ENCODE measurements at places on chromosomes 4 and X. TPM values are rescaled to one million over a fixed set of nuclear protein-coding genes. Genes with fewer than 3 reads are reported as not detected.

The CFAP299 gene
- not detected for total RNA-seq

- DNase-seq, result no peak
These were observed 115.1 kb downstream of the SOWAHB start for GRCh38 chr4:76782837-76783236.

DNA sequence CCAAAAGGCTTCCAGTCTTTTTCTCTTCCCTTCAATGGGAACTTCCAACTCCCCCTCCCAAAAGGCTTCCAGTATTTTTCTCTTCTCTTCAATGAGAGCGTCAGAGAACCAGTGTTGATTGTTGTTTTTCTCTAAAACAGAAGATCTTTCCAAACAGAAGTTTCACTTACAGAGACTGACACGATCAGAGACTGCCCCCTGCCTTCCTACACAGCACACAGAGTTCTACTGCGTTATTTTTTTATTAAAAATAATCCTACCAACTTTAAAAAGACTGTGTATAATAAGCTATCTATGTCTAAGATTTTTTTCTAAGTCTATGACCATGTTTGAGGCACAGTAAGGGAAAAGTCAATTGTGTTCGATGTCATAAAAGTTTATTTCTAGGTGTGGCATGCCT lies 3.5 kb upstream of the HTR2C start:
- no peak for DNase-seq

DNA sequence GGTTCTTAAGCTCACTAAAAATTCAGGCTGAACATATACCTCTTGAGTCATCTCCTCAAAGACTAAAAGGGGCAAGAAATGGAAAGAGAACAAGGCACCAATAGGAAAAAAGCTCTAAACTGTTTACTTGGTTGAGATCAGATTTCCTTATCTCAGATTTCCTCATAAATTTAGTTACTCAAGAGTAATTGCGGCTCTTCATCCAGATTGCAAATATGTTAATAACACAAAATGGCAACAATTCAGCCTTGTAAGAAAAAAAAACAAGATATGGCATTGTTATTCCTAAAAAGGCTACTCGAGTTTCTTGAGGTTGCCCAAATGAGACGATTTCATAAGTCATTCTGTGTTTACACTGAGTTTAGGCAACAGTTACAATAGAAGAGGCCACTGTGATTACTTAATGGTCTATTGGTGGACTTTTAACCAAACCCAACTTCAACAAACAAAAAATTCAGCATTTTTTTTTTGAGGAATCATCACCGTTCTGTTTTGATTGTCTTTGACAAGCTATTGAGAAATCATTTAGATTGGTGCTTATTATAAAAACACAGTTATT lies 97.9 kb upstream of the PDHA1 start:
- DNase-seq, result no peak

DNA sequence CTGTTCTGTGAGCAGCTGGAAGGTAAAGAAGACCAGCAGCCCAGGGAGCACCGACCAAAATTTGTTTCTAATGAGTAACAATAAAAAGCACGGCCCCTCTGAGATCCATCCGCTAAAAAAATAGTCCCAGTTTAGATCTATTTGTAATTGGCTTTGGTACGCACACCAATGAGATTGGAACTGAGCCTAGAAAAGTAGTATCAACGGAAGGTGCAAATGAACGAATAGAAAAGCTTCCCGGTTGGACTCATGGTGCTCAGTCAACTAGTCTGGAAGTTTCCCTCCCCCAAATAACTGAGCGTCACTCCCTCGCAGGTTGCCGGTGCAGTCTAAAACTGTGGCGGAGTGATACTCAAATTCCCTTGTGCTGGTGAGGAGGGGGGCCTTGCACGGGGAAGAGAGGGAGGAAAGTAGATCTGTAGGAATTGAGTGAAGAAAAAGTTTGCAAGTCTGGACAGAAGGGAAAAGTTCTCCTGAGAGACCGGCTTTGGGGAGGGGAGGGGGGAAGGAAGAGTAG lies at the start of gene COL4A5:
Gene COL4A5, plus strand, starts transcription at position 413 of the 517 bp plus-strand sequence. CDS start 288 bp downstream, outside the sequence.
- peak; percentile 35 for DNase-seq

DNA sequence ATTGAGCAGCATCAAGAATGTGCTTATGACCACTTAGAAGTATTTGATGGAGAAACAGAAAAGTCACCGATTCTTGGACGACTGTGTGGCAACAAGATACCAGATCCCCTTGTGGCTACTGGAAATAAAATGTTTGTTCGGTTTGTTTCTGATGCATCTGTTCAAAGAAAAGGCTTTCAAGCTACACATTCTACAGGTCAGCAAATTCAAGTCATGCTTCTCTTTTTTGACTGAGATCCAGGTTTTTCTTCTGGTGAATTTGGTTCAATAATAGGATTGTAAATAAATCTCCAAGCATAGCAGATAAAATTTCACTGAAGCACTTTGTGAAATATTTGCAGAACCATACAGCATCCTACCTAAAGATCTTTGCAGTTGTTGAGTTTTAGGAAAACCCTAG lies 218.1 kb downstream of the TLL1 start:
- DNase-seq, result no peak

The ADH1A gene
- total RNA-seq, result 0.83 TPM

GRCh38 chrX:23482561-23482960 lies 147.9 kb downstream of the PTCHD1 start:
- no peak for DNase-seq

GRCh38 chrX:133972916-133973315 lies 12.5 kb downstream of the GPC3 start:
- no peak for DNase-seq

The GPR173 gene
- total RNA-seq, result 0.67 TPM

The CLIC2 gene
- total RNA-seq, result 10.7 TPM

The ATP1B4 gene
- total RNA-seq, result not detected

The CFAP47 gene
- total RNA-seq, result not detected

The STARD8 gene
- 10.5 TPM for total RNA-seq

DNA sequence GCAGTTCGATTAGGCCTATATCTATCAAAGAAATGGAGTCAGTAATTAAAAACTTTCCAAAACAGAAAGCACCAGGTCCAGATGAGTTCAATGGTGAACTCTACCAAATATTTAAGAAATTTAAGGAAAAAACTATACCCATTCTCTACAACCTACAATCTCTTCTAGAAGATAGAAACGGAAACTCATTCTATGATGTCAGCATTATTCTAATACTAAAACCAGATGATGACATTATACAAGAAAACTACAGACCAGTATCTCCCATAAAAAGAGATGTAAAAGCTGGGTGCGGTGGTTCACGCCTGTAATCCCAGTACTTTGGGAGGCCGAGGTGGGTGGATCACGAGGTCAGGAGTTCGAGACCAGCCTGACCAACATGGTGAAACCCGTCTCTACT lies 29.5 kb upstream of the BDH2 start:
- no peak for DNase-seq

DNA sequence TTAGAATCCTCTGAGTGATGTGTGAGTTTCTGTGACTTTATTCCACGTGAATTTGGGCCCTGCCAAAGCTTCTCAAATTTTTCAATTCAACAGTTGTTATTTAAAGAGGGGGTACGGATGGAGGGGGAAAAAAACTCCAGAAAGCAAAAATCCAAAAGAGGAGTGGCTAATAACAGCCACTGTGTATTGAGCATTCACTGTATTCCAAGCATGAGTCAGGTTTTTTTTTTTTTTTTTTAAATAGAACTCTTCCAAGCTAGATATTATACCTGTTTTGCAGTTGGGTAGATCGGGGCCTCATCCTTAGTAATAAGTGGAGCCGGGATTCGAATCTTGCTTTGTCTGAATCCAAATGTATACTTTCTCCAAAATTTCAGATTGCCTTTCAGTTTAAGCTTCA lies 6.4 kb upstream of the RHOH start:
- DNase-seq, result no peak

The L1CAM gene
- total RNA-seq, result 5.3 TPM

The NKX6-1 gene
- total RNA-seq, result not detected

GRCh38 chrX:25721564-25721963 lies 416.6 kb upstream of the MAGEB18 start:
- no peak for DNase-seq

- DNase-seq, result no peak
These were observed 187.3 kb downstream of the MAB21L2 start for GRCh38 chr4:150769248-150769647.

DNA sequence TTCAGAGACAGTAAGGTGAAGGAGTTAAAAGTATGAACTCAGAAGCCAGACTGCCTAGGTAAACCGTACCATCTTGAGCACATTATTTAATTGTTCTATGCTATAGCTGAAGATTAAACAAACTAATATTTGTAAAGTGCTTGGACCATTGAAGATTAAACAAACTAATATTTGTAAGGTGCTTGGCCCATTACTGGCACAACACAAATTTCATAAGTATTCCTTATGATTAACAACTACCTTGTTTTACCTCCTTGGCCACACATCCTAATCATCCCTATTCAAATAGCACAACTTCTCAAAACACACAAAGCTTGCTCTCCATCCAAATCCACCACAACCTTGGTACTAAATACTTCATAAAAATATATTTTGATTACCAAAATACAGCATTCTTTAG lies 137.0 kb downstream of the PPP3CA start:
- no peak for DNase-seq

DNA sequence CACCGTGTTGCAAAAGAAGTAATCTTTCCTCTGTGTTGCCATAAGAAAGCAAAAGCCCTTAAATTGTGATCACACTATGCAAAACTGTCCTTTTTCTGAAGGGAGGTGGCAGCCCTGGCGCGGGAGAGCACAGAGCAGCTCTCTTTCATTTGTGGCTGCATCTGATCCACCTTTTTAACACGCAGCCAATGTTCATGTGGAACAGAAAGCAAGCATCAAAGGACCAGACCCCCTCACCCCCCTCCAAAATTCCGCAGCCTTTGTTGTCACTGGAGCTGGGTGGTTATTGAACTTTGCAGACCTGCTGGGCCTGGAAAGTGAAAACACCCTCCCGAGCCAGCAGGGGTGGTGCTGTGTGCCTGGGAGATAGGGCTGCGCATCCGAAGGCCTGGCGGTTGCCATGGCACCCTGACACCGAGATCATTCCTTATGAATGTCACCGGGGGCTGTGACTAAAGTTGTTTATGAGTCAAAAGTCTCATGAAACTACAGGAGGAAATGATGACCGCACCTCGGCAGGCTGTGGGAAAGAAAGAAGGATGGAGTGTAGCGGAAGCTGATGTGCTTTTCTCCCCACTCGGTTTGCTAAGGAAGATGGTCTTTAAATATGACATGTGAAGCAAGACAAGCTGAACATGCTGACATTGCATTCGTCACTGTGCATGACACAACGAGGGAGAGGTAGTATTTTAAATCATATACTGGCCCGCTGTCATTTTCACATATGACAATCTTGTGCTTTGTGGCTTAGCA lies 367.4 kb downstream of the UNC5C start:
- DNase-seq, result no peak

GRCh38 chr4:163091685-163092034 lies 75.0 kb downstream of the NAF1 start:
- DNase-seq, result no peak

DNA sequence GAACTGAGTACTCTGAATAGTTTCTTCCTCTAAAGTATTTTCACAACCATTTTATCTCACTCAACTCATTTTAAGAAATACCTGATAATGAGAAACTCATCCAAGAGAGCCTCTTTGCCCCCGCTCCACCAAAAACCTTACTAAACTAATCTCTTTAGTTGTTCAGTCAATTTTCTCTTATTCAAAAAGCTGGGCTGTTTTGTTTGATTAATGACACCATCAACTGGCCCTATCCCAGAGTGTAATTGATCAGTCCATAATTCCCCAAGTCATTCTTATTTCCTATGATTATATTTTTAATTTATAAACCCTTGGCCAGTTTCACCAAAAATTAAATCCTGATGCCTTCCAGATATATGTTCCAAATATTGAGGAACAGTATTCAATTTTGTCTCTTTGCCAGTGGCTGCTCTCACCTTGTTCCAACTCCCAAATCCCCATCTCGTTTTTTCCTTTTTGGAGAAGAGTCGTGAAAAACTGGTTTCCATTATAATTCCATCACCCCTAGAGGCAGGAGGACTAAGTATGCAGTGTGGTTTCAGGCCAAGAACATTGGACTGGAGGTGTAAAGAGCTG lies 10.4 kb downstream of the LIMCH1 start:
- DNase-seq, result no peak

- no peak for DNase-seq
These were observed 30.4 kb downstream of the TXK start for GRCh38 chr4:48103483-48104139.

DNA sequence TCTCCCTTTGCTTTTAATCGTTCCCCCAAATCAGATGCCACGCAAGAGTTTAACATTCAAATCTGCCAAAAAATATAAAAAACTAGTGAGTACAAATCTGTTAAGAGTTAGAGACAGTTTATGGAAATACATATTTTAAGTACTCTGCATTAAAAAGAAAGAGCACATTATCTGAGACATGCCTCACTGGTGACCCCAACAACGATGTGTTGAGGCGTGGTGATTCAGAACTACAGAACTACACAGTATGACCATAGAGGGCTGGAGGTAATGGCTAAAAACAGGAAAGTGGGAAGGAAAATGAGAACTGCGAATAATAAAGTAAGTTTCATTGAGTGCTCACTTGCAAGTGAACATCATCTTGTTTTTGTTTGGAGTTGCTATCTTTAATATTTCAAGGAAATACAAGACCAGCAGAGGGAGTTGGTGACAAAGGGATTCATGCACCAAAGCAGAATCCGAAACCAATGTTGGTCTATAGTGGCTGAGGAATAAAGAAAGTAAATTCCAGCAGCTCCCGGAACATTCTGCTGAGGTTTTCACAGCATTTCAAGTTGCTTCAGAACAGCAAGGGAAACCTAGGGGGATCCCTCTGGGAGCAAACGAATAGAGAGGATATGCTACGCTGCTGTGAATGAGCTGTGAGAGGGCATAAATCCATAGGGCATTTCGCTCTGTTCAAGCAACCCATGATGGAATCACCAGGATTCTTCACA lies 92.2 kb downstream of the DCHS2 start:
- no peak for DNase-seq

DNA sequence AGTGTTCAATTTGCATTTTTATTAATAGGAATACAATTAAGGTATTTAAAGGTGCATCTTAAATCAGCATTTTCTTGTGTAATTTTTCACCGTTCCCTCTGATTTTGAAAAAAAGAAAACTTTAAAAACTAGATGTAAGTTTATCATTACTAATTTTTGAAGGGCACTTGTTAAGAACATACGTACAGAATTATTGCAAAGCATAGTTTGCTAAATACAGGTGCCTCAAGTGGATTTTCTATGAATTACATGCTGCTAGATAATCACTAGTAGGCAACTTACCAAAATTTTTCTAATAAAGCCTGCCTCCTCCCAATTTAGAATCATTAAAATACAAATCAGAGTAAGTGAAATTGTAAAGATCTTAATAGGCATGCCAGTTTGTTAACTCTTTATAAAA lies 8.5 kb downstream of the CNKSR2 start:
- no peak for DNase-seq

The TMEM184C gene
- 26.5 TPM for total RNA-seq

DNA sequence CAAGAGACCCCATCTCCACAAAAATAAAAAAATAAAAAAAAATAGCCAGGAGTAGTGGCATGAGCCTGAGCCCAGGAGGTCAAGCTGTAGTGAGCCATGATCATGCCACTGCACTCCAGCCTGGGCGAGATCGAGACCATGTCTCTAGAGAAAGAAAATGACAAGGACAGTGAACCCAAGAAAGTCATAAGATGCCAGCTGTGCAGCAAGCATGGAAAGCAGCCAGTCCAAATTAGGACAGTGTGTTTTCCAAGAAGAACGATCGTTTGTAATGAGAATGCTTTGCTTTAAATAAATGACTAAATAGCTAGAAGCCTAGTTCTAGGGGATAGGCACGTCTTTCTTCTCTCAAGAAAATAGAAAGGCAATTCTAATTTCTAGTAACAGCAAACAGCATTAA lies 58.4 kb upstream of the MSANTD1 start:
- DNase-seq, result no peak

- DNase-seq, result no peak
These were observed 1047.7 kb upstream of the GRID2 start for GRCh38 chr4:91256043-91256442.

The TKTL1 gene
- total RNA-seq, result 14.0 TPM

Measured in Right ventricle myocardium superior (tissue), 1 donor.